ENCODE measurements at places on chromosomes 5 and 9.

DNA sequence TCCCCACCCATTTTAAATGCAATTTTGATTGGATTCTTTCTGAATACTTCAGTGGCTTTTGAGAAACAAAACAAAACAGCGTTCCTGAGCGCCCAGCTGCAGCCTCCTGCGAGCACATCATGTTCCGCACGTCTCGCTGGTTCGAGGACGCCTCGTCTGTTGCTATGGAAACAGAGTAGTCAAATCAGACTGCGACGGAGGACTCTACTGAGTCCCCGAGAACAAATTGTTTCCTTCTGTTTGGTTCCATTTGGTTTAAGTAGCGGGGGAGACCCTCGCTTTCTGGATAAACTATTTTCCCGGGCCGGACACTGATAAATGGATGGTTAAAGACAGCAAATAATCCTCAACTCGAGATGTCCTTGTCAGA, 69.0 kb downstream of the SLC28A3 start:
- no peak for DNase-seq

DNA sequence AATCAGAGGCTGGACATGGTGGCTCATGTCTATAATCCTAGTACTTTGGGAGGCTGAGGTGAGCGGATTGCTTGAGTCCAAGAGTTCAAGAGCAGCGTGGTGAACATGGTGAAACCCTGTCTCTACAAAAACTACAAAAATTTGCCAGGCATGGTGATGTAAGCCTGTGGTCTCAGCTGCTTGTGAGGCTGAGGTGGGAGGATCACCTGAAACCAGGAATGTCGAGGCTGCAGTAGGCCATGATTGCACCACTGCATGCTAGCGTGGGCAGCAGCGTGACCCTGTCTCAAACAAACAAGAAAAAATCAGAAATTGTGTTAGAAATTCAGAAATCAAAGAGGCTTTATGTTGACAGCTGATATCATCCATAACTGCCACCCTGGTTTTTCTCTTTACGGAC, 21.4 kb downstream of the JMY start:
- no peak for DNase-seq

DNA sequence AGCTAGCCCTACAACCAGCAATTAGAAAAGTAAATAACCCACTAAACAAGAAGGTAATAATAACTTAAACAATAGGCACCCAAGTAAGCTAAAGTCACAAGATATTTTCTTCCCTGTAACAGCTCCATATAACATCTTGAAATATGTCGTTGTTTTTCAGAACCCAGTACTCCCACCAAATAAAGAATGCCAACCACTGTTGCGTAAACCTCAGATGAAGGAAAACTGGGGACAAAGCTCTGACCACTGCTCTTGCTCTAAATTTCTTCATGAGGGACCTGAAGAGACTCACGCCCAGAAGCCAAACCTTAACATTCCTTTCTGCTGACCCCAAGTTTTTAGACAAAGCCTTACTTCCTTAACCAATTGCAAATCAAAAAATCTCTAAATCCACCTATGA, 267.7 kb upstream of the GAS1 start:
- DNase-seq, result no peak

GRCh38 chr5:135223891-135224625, 175.0 kb downstream of the MACROH2A1 start:
- DNase-seq, result no peak

DNA sequence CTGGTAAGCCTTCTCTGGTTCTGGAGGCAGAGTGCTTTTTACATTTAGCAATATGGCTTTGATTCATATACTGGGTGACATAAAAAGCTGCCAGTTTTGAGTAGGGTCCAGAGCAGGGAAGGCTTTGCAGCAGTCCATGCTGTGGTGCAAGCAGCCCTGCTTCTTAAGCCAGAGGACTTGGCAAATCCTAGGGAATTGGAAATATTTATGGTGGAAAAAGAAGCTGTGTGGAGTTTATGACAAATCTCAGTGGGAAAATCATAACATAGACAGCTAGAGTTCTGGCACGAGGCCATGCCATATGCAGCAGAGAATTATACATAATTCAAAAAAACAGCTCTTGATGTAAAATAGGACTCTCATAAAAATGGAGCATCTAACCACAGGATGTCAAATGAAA, 536.4 kb downstream of the RASEF start:
- no peak for DNase-seq

- no peak for DNase-seq
Measured at GRCh38 chr9:12884736-12885395, 110.0 kb downstream of the LURAP1L start.

GRCh38 chr5:82312373-82312856, 34.3 kb upstream of the RPS23 start:
- peak; percentile 4 for DNase-seq

GRCh38 chr5:143166090-143166489, 237.4 kb downstream of the NR3C1 start:
- no peak for DNase-seq

DNA sequence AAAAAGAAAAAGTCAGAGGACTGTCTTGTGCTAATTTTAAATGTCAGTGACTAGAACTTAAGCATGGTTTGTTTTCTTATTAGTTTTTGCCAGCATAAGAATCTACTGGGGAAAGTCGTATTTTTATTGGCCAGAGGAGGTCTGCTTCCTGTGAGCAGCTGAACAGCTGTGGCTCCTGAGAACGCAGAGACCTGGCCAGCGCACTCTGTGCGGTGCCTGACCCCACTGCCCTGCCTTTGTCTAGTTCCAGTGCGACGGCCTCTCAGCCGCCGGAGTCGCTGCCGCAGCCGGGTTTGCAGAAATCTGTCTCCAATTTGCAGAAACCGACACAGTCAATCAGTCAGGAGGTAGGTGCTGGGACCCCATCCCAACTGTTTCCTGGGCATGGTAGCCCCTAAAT, 42.5 kb downstream of the PRRC2B start:
- no peak for DNase-seq

GRCh38 chr9:120733190-120733589, 18.9 kb upstream of the MEGF9 start:
- DNase-seq, result no peak

GRCh38 chr5:93579692-93580062, 1.3 kb downstream of the NR2F1-AS1 start:
- no peak for DNase-seq

Data from stimulated activated CD4-positive, alpha-beta T cell treated with anti-CD3 and anti-CD28 coated beads, Interleukin-1b, Interleukin-23, amount 100 ng/mL, for 4 hours (primary cell).